ENCODE measurements at places on chromosomes 12 and 14.

DNA sequence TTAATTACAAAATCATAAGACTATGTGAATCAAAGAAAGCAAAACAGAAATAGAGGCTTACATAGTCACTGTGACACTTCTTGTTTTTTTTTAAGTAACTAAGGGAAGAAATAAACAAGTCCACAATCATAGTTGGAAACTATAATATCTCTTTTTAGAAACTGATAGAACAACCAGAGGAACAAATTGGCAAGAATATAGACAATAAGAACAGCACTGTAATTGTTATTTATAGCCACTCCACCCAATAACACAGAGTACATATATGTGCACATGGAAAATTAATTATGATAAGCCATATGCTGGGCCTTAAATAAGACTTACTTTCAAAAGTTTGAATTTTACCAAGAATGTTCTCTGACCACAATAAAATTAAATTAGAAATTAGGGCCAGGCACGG, 101.1 kb downstream of the PLEKHG7 start:
- DNase-seq = no peak

DNA sequence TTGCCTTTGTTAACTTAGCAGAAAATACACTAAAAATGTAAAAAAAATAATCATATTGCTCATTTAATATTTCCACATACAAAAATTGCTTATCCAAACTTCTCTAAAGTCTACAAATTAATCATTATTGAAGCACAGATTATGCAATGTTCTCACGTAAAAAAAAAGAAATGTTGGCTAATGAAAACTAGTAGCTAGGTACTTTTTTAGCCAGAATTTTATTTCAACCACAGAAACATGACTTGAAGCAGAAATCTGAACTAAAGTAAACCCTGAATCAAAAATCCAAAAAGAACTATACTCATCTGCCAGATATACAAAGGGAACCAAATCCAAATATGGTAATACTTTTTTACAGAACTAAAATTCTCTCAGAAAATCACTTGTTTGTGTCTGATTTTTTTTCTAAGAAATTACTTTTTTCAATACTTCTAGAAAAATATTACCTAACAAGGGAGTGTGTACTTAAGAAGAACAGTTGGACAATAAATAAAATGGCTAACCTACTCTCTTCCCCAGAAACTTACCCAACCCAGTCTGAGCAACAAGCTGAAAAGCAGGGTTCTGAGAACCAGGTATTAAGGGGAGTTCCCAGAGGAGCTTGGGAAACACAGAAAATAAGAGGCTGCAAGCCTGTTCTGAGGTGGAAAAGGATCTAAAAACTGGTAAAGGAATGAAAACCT, 78.4 kb upstream of the RAP1B start:
- DNase-seq = no peak

DNA sequence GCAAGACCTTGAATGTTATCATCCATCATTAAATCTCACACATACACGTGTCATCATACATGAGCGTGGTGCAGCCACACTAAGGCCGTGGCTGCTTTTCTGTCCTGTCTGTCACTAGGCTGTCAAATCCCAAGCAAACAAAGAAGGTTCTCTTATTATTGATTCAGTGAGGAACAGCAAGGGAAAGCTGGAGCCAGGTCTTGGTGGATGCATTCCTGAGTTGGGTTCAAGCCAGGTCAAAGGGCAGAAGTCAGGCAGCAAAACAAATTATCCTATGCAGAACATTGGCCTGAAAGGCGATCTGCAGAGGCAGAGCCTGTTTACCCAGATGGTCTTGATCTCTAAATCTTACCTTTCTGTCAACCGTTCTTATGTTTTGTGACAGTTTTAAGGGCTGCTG, 252.3 kb downstream of the NEDD1 start:
- no peak for DNase-seq

GRCh38 chr12:128671528-128672042, 152.2 kb downstream of the SLC15A4 start:
- no peak for DNase-seq

DNA sequence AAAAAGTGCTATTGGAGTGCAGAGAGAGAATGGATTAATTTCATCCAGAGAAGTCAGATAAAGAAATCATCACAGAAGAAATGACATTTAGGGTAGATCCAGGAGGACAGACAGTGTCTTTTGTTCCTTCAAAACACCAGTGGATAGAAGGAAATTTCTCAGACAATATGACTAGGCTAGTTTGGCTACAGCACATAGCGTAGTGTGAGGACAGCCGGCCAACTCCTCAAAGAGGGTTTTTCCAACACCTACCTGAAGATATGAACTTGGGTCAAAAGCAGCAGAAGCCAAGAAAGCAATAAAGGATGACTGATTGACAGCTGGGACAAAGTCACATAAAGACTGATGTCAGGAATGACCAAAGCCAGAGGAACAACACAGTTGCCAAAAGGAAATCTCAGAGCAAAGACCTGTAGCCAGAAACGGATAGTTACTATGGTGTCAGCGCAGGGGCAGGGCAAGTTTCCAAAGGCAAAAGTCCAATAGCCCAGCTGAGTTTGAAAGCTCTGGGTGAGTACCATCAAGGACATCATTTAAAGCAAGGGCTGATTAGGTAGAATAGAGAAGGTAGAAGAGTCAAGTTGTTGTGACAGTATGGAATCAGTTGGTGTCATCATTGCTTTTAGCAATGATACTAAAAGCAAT, 58.7 kb upstream of the PDE3A start:
- no peak for DNase-seq

GRCh38 chr14:68405961-68406360, 386.9 kb downstream of the ZFP36L1 start:
- DNase-seq = no peak

- DNase-seq = no peak
Measured at GRCh38 chr14:51283402-51284085, 43.5 kb downstream of the TMX1 start.

- DNase-seq = no peak
Measured at GRCh38 chr12:84785951-84786350, 126.6 kb downstream of the SLC6A15 start.

- DNase-seq = no peak
Measured at GRCh38 chr12:3308063-3308462, 182.9 kb upstream of the PRMT8 start.

DNA sequence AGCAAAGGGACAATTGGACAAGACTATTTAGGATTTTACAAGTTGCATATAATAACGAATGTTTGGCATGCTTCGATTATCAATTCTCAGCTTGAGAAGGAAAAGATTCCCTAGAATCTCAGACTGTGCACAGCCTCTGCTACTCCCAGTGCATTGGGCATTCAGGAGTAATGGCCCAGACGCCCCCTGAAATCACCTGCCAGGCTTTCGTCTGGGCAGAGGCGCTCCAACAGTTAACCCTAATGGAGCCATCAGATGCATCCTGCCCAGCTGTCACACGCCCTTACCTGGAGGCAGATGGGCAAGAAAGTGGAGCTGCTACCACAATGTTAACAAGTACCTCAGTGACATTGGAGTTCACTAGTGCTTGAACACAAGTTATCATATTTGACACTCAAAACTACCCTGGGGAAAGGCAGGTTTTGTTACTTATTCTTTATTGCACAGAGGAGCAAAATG, 927 bp upstream of the LRP6 start:
- DNase-seq = no peak

DNA sequence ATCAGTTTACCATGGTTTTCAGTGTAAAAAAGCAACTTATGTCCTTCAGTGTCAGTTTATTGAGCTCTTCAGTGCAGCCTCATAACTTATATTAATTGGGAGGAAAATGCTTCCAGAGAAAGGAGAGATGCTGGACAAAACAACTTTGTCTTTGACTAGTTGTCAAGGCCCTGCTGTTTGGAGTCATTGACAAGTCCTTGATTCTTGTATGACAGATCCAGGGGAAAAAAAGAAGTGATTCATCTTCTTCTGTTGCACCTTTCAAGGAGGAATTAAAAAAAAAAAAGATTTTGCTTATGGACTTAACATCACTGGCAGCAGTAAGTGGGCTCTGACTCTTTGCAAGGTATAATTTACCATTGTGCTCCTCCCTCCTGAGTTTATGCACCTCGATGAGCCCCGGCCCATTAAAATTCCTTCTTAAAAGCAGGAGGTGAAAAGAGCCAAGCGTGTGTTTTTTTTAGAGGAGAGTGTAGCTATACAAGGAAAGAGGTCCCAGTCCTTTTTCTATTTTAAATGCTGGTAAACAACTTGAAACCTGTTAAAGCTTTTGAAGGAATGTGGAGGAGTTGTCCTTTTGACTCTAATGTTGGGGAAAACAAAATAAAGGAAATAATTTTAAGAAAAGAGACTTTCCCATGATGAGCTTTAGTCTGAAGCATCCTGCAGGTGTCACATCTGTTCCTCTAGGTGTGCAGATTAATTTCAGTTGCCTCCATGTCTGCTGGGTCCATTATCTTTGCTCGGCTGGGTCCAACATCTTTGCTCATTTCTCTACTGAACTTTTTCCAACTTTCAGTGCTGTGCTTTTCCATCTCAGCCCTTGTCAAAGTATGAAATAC, 431.6 kb downstream of the RAD51B start:
- no peak for DNase-seq

DNA sequence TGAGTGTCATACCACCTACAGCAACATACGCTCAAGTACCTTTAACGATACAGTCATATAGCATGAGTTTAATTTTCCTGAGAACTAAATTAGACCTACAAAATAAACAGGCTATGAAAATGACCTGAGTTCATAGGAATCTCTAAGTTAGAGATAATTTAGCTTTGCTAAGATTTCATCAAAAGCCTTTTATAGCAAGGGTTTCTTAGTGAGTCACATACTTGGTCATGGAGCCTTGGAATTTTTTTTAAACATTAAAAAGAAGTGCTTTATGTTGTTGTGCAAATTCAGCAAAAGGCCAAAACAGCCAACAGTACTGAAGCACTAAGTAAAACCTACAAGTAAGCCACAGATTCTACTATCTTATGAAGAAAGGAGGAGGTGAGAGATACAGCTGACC, 93.6 kb upstream of the FERMT2 start:
- DNase-seq = no peak

- DNase-seq = no peak
Measured at GRCh38 chr14:69137843-69138535, 14.9 kb downstream of the DCAF5 start.

- no peak for DNase-seq
Measured at GRCh38 chr14:93084866-93085857, 30.6 kb downstream of the ITPK1 start.

GRCh38 chr12:28172434-28173030, 17.7 kb upstream of the CCDC91 start:
- DNase-seq = no peak

DNA sequence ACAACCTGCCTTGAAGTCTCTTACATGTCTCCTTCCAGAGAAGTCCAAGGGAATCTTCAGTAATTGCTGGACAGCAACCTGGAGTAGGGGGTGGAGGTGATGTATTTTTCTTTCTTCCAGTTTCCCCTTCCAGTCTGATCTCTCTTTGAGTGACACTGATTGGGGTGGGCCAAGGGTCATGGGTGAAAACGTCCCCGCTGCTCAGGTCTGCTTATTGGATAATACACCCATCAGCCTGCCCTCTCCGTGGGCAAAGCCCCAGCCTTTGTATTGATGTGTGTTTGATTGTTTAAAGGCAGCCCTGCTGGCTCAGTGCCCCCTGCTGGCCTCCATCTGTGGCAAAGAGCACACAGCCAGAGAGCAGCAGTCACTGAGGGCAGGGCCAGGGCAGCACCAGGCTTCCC, 35.7 kb upstream of the ATP2A2 start:
- peak; percentile 57 for DNase-seq

DNA sequence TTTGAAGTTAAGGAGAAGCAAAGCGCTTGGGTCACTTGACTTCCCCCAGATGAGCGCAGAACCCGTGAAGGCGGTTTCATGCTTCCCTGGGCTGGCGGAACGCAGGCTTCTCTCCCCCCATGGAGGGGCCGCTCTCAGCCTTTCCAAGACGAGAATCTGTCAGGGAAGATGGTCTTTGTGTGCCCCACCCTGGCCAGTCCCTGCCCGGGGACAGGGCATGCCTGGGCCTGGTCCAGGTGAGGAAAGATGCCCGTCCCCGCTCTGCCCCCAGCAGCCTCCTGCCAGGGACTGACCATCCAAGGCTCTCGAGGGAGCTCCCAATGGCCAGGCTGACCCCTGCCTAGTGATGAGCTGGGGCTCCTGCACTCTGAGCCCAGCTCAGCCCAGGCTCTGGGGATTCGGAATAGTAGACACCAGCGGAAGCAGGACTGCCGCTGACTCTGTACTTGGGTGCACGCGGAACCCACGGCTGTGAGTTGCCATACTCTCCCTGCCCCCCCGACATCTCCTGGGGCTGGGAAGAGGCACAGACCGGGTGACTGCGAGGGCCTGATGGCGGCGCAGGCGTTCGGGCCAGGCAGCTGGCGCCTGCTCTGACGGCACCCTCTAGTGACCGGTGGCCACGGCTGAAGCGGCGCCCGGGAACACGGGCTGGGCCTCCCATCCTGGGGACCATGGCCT, 142.2 kb upstream of the FKBP4 start:
- DNase-seq = no peak

GRCh38 chr12:52222692-52223091, 10.4 kb upstream of the KRT7 start:
- peak; percentile 1 for DNase-seq

DNA sequence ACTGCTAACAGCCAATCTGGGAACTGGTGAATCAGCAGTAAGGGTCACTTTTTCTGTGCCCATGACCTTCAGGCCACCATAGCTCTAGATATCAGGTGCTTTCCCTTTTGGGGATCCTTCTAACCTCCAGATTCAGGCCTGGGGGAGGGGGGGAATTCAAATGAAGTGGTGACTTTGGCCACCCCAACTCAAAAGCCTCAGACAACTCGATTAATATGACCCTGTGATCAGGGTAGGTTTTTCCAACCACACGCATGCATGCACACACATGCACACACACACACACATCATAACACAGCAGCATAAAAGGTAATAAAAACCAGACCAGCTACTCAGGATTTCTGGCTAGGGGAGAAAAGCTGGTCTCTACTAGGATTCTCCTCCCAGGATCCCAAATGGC, 5.3 kb downstream of the TBX3 start:
- DNase-seq = no peak

- DNase-seq = no peak
Measured at GRCh38 chr14:32381869-32382268, 52.8 kb downstream of the AKAP6 start.

DNA sequence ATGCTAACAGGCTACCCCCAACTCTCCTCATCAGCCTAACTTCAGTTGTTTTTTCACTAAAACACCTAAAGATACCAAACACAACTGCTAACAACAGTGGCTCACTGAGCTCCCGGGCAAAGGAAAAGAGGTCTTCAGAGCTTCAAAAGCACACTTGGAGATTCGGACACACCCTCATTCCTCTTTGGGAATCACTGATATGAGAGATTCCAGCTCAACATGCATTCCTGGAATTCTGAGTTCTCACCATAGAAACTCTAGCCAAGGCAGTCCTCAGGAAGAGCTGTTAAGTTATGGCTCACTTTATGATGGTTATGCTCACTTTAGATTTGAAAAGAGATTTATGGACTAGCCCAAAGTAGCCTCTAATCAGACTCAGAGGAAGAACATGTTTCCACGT, 40.1 kb downstream of the STXBP6 start:
- no peak for DNase-seq

DNA sequence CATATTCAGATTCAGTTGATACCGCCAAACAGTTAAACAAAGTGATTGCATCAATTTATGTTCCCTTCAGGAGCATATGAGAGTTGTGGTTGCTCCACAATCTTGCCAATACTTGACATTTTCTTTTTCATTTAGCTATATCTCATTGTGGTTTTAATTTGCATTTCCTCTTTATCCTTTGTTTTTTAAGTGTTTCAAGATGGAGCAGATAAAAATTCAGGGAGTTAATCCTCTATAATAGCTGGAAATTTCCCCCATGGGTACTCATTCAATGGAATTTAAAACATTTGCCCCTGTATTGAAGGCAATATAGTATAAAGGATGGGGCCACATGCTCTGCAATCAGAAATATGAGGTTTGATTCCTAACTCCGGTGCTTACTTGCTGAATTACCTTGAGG, 1.1 kb upstream of the EXD2 start:
- no peak for DNase-seq

GRCh38 chr12:111407377-111408115, 1.8 kb downstream of the SH2B3 start:
- DNase-seq = peak; percentile 35

All from activated T-cell treated with anti-CD3 and anti-CD28 coated beads, Interleukin-2, amount 50 U/mL, for 1 hour (primary cell).